AG04450 (cell line): ENCODE measurements at places on chromosomes 1 and 21.

DNA sequence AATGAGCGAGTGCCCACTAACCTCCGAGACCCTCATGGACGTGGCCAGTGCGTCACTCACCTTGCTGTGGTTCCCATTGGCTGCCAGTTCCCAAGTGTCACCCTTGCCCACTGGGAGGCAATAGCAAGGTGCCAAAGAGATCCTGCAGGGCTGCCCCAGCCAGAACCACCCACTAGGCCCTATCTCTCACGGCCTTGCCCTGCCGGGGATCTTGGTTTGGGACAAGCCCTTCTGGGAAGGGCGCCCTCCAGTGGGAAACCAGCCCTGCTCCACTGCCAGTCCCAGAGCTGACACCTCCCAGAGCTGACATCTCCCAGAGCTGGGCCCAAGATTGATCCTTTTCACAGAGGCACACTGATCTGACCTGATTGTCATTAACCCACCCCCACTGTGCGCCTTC is 2.1 kb upstream of the SELENON start:
- DNase-seq = no peak

DNA sequence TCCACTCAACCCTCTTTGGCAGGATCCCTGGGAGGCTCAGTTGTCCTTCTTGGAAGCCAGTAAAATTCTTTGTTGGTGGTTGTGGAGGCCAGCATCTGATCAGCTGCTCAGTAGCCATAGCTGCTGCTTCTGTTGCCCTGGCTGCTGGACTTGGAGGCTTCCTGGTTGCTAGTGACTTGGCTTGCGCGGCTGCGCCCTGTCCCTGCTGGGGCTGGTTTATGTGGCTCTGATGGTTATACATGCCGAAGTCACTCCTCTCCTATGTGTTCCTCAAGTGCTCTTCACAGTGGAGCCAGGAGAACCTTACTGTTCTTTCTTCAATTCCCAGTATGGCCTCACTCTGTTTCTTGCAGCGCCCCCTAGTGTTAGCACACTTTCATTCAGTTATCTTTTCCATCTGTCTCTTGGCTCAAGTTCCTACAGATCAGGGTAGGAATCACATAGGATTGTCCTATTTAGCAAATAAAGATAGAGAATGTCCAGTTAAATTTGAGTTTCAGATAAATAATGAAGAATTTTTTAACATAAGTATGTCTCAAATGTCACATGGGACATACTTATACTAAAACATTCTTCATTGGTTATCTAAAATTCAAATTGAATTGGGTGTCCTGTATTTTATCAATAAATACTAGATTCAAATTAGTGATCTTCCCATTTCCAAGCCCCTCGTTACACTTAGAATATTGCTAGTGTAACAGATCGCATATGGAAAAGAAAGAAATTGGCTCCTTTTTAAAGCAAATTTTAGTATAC is 176.5 kb downstream of the TGFB2 start:
- DNase-seq = no peak

GRCh38 chr1:179144626-179145025 is 62.8 kb downstream of the TOR3A start:
- no peak for DNase-seq

DNA sequence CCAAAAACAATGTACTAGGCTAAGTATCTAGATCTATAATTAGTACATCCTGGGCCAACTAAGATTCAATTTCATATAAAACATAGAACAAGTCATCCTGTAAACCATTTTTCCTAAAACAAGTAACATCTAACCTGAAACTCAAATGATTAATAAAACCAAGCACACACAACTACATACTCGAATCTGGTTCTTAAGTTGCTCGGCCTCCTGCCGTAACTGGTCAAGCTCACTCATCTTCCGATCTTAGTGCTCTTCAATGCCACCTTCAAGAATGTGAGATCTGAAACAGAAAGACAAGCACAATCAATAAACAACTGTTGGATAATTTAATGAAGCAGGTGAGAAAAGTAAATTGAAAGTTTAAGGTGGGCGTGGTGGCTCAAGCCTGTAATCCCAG is 46.9 kb upstream of the NADK start:
- no peak for DNase-seq

- no peak for DNase-seq
Observed at GRCh38 chr1:227946624-227947385, 927 bp downstream of the WNT9A start.

- no peak for DNase-seq
Observed at GRCh38 chr1:78091215-78091813, 45.5 kb downstream of the GIPC2 start.
